Omental fat pad (tissue), 4 donors: ENCODE measurements at places on chromosomes 4 and X.

DNA sequence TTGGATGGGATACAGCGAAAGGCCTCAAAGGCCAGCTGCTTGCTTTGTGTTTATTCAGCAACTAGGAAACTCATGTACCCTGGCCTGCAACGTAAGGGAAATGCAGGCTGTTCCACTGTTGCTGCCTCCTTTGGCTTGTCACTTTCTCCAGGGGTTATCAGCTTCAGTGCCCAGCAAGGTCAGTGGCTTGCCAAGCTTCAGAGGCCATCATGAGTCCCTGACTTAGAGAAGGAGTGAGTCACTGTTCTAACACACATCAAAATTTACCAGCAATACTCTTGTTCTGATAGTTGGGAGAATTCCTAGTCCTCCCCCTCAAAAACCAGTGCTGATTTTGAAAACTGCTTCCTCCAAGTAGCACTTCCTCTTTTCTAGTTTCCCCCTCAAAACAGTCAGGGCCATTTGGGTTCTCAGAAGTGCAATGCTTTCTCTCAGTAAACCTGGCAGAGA is 250.8 kb downstream of the ARHGAP24 start:
- no peak for DNase-seq

GRCh38 chrX:112081781-112082652 is 559 bp downstream of the TRPC5 start:
- DNase-seq = no peak

DNA sequence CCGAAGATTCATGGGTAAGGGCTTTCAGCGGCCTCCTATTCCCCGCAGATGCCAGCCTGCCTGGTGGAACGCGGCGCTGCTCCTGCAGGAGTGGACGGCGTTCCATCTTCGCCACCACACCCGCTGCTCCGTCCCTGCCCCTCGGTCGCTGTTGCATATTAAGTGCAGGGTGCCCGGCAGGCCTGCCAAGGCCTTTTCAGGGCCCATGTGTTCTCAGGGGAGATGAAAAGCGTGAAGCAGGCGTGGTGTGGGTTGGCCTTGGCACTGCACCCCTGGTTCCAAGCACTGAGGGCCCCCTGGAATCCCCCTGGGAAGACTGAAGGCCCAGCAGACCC is 52.0 kb downstream of the SORCS2 start:
- DNase-seq = no peak

- DNase-seq = no peak
Measured at GRCh38 chrX:48580662-48581061, 6.4 kb downstream of the RBM3 start.

DNA sequence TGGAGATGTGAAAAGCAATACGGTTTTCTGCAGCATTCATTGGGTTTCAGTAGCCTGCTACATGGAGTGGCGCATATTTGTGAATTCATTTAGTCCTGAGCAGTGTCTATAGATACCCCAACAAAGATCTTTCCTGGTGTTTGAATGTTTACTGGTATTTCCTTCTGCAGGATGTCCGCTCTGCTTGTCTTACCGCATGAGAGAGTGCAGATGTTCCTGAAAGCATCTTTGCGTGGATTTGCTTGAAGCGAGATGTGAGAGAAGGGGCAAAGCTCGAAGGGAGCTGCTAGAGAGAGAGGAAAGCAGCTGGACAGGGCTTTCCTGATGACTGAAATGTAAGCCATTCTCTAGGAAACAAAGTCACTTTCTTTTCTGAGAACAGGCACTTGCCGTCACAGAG is 40.9 kb upstream of the GYPA start:
- no peak for DNase-seq

DNA sequence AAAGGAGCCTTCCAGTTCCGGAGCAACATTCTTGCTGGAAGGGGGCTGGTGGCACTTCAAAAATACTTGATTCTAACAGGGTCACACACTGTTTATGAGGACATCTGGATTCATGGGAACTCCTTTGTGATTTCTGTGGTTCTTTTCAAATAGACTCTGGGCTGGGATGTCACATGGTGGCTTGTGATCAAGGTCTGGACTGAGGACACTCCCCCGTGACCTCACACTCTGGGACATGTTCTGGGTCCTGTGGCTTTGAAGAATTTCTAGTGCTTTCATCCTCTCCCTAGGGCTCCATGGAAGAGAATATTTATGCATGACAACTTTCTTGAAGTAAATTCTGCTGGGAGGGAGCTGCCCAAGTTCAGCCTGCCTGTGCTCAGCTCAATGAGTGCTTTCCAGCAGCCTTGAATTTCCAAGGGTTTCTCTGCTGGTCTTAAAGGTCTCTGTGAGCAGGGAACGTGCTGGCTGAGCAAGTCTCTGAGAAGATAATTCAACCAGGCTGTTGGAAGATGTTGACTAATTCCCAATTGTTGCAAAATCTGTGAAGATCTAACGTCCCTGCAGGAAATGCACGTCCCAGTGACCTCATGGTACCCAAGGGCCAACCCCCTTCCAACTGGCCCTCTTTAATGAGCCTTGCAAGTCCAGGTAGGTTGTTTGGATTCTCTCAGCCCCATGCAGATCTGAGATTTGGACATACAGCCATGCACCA is 36.3 kb downstream of the GPR143 start:
- no peak for DNase-seq

GRCh38 chrX:105210258-105210657 is 10.2 kb downstream of the TEX13A start:
- no peak for DNase-seq

GRCh38 chrX:95760356-95760755 is 924.3 kb upstream of the DIAPH2 start:
- DNase-seq = no peak

- no peak for DNase-seq
Measured at GRCh38 chrX:70049925-70050324, at the start of gene AWAT2. Gene AWAT2, minus strand, starts transcription at chrX:70049938. Its CDS starts 6 bp downstream, at chrX:70049932.

DNA sequence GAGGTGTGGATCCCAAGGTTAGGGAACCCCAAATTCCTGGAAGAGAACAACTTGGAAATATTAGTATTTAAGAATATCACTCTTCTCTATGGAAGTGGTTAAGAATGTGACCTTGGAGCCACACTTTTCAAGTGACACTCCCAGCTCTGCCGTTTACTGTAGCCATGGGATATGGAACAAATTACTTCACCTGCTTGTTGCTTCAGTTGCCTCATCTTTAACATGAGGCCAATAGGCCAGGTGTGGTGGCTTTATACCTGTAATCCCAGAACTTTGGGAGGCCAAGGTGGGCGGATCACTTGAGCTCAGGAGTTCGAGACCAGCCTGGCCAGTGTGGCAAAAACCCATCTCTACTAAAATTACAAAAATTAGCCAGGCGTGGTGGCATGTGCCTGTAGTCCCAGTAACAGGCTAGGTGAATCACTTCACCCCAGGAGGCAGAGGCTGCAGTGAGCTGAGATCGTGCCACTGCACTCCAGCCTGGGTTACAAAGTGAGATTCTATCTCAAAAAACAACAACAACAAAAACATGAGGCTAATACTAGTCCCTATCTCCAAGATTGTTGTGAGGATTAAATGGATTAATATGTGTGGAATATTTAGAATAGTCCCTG is 13.0 kb downstream of the IL13RA1 start:
- DNase-seq = no peak

DNA sequence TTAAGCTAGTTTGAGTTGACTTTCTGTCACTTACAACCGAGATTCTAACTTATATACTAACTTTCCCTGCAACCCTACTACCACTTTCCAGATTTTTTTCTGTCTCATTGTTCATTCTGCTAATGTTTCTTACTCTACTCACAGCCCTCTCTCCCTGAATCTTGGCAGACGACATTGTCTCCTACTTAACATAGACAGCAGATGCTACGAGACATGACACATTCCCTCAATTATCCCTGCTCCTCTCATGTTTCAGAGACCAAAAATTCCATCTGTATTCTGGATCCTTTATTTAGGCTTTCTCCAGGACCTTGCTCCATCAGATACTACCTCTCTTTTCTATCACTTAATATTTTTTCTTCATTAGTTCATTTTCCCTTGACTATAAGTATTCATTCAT is 379.1 kb upstream of the TEX13C start:
- no peak for DNase-seq

GRCh38 chr4:118968005-118968404 is 79.4 kb downstream of the SYNPO2 start:
- DNase-seq = no peak

DNA sequence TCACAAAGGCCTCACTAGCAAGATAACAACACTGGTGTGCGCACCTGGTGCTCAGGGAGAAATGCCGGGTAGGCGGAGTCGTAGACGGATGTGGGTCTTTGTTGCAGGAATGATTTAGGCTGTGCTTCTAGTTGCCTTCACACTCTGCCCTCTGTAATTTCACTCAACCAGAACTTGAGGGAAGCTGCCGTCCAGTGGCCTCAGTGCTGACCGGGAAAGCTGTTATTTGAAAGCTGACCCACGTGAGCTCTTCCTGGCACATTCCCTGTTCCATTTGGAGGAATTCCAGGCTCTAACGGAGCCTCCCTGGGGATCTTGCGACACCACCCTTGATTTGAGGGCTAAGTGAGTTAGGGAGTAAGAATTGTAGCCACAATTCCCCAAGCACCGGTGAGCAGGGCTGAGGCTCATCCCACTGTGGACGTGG is 15.9 kb downstream of the SH3TC1 start:
- no peak for DNase-seq

DNA sequence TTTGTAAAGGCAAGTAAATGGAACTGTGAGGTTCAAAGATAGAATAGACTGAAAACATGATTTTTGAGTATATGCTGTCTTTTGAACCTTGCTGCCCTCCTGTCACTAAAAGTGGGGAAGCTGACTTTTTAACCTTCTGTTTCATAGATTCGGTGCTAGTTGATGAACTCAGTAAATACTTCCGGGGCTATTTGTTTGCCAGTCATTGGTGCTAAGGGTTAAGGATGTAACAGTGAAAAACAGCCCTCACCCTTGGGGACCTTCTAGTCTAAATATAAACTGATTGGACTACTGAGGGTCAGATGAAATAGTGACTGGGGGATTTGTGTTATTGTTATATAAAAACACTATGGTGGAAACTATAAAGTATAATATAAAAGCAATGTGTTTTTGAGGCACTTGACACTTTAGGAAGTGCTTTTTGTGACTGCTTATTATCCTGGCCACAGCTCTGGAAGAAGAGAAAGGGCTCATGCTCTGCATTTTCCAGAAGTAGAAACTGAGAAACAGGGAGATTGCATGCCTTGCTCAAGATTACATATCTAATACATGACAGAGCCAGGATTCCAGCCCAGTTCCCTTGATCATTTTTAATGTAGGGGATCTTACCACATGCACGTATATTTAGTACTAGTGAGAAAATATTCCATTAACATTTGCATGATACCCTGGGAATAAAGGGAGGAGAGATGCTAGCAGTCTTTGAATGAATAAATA is 3.9 kb downstream of the BST1 start:
- no peak for DNase-seq

GRCh38 chrX:56231537-56232090 is 542 bp upstream of the KLF8 start:
- no peak for DNase-seq

GRCh38 chr4:53321151-53321983 is 44.5 kb downstream of the SCFD2 start:
- no peak for DNase-seq

- no peak for DNase-seq
Measured at GRCh38 chr4:10225096-10225495, 108.5 kb upstream of the WDR1 start.

DNA sequence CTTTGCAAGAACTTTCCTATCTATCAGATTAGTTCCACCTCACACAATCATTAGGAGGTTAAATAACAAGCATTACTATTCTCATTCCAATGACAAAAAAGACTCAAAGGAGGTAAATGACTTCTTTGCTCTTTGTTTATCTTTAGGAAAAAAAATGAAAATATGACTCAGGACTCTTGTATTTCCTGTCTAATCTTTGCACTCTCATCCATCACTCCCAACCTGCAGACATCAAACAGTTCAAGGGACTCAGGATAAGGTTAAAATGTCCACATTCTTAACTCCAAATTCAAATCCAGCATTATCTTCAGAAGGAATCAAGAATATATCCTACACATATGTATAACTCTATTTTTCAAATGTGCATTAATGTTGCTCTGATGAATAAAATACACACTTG is 139.6 kb downstream of the UNC5C start:
- no peak for DNase-seq

GRCh38 chrX:27519226-27519625 is 56.1 kb upstream of the PPP4R3C start:
- no peak for DNase-seq

- DNase-seq = no peak
Measured at GRCh38 chr4:183402771-183403170, 41.7 kb upstream of the CDKN2AIP start.

GRCh38 chr4:75718529-75718928 is 5.8 kb upstream of the USO1 start:
- no peak for DNase-seq

DNA sequence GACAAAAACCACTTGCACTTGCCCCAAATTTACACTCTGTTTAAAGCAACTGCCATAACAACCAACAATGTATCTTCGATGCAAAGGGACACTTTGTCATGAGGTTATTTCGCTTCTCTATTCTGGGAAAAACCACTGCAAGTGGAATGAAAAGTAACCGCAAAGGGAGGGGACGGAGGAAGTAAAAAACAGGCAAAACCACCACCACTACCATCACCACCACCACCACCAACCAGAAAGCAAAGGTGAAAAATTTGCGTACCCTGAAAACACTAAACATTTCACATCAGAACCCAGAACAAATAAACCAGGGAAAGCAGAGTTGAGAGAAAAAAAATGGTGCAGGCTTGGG is 1.2 kb upstream of the N4BP2 start:
- DNase-seq = no peak

- DNase-seq = no peak
Measured at GRCh38 chr4:16524911-16525554, 298.8 kb upstream of the TAPT1 start.
